ENCODE measurements at places on chromosomes 2 and 18.

- no peak for DNase-seq
These were observed 36.1 kb upstream of the TNFRSF11A start for GRCh38 chr18:62289047-62289446.

- no peak for DNase-seq
These were observed 12.4 kb downstream of the KLHL14 start for GRCh38 chr18:32760391-32760790.

GRCh38 chr2:144548532-144549191, 28.7 kb upstream of the ZEB2 start:
- DNase-seq = no peak

DNA sequence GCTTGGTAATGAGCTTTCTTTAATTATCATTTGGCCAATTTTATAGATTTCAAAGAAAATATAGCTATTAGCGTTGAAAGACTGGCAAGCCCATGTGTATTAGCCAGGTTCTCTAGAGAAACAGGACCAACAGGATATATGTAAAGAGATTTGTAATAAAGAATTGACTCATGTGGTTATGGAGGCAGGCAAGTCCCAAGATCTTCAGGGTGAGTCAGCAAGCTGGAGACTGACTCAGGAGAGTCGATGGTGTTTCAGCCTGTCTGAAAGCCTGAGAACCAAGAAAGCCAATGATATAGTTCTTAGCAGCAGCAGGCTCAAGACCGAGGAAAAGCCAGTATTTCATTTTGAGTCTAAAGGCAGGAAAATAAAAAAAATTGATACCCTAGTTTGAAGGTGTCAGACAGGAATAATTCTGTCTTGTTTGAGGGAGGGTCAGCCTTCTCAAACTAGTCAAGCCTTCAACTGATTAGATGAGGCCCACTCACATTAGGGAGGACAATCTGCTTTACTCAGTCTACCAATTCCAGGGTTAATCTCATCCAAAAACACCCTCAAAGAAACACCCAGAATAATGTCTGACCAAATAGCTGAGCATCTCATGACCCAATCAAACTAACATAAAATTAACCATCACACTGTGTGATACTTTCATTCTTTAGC, 78.3 kb upstream of the CRIM1 start:
- no peak for DNase-seq

DNA sequence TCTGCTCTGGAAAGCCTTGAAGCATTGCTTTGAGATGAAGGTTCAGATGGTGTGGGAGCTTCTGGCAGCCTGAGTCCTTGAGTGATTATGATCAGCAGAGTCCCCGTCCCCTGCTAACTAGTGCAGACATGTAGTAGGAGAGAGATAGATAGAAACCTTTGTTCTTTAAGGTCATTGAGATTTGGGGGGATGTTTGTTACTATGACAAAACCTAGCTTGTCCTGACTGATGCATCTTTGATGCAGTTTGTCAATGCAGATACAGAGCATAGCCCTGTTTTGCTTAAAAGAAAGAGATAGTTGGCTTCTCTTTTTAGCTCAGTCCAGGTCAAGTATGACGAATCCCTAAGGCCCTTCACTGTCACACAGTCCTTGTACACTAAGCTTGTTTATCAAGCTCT, 274.6 kb upstream of the DPP10 start:
- DNase-seq = no peak

- no peak for DNase-seq
These were observed 9.2 kb downstream of the DNMT3A start for GRCh38 chr2:25332571-25332970.

DNA sequence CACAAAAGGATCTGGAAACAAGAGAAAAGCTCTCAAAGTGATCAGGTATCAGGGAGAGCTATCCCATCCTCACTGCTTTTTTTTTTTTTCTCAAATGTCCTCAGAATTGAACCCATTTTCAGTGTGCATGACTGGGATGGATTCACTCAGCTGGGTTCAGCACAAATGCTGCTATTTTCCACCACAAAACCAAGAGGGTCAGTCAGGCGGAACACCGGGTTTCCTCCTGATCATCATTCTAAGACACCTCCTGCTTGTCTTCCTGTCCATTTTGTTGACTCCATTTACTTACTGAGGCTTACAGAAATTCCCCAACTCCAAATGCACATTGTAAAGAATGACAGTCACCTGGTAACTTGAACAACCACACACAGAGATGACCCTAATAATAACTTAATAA, 39.9 kb downstream of the CYRIA start:
- peak; percentile 18 for DNase-seq

- no peak for DNase-seq
These were observed 4.0 kb upstream of the BIN1 start for GRCh38 chr2:127110985-127111384.

DNA sequence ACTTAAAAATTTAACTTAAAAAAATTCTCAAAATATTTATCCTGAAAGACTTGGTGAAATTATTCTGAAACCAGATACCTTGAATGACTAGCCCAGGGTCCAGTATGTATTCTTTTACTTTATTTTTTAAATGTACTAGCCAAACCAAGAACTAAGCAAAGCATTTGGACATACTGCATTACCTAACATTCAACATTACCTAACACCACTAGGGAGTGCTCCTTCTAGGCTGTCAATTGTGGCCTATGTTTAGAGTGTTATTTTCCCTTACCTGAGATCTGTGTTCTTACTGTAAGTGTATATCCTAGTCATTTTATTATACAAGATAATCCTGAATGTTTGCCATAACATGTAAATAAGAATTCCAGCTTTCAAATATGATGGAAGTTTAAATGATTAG, 496.6 kb downstream of the PTPRM start:
- DNase-seq = no peak

DNA sequence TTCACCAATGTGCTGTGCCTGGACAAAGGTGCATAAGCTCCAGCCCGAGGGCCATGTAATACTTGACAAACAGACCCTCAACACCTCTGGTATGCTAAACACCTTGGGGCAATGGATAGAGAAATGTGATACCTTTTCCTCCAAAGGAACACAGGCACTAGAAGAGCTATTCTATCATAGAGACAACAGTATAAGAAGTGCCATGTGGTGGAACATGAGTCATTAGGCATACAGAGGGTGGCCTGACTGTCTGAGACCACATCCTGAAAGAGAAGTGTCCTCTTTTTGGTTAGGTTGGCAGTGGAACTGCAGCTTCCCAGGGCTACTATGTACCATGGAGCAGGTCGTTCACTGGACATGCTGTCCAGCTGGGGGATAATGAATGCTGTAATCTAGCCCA, 153.9 kb downstream of the INSIG2 start:
- no peak for DNase-seq

DNA sequence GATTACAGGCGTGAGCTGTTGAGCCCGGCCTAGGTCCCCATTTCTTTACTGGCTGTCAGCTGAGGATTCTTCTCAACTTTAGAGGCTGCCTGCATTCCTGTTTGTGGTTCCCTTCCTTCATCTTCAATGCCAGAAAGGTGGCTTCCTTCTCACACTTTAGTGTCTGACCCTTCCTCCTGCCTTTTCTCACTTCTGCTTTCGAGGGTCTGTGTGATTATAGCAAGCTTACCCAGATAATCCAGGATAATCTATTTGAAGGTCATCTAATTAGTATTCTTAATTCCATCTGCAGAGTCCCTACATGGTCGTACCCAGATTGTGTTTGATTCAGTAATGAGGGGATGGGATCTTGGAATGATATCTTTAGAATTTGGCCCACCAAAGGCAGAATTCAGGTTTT, 157.4 kb downstream of the TANC1 start:
- DNase-seq = no peak

GRCh38 chr18:27276886-27277285, 91.8 kb upstream of the CHST9 start:
- no peak for DNase-seq

GRCh38 chr2:6741229-6741628, 124.5 kb downstream of the CMPK2 start:
- DNase-seq = no peak

- DNase-seq = no peak
These were observed 120.8 kb downstream of the CRIM1 start for GRCh38 chr2:36476411-36476810.
